ENCODE measurements at places on chromosomes 2 and 18.

DNA sequence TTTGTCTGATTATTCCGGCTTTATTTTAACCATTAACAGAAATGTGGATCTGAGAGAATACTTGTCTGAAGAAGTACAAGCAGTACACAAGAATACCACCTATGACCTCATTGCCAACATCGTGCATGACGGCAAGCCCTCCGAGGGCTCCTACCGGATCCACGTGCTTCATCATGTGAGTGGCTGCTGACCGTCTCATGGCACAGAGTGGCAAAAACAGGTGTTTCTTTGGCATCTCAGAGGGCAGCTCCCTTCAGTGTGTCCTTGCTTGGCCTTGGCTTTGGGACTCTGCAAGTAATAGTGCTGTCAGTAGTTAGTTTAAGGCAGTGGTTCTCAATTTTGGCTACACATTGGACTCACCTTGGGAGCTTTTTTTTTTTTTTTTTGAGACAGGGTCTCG, 23.1 kb downstream of the SFTPB start:
- DNase-seq, result no peak

DNA sequence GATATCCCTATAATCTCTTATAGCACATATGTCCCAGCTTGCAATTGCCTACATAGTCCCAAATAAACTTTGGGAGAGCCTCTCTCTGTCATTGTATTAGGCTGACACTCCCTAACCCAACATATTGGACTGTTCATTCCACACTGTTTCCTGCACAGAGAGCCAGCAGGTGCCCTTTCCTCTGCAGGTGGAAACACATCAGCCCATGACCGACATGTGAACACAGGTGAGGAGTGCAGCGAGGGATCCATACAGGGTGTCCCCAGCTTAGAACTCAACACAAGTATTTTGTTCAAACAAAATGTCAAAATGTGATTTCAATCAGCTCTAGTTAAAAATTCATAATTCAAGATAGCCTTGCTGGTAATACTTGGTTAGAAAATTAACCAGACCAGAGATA, 49.9 kb upstream of the TPO start:
- no peak for DNase-seq

DNA sequence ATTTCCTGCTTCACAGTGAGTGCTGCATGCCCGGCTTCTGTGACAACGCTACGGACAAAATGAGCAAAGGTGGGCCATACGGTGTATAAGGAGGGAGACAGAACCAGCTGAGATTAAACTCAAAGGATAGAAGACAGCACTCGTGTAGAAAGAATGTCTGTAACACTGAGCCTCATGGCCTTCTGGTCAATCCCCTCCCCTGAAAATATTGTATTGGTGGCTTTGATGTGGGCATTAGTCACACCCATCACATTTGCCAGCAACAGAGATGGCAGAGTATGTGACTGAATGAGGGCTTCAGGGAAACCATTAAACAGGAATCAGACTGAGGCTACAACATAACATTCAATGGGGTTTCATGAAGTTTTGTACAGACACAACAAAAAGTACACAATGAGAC, 287.8 kb upstream of the CCDC68 start:
- DNase-seq, result no peak

GRCh38 chr2:203361922-203362321, 33.7 kb downstream of the ABI2 start:
- no peak for DNase-seq

DNA sequence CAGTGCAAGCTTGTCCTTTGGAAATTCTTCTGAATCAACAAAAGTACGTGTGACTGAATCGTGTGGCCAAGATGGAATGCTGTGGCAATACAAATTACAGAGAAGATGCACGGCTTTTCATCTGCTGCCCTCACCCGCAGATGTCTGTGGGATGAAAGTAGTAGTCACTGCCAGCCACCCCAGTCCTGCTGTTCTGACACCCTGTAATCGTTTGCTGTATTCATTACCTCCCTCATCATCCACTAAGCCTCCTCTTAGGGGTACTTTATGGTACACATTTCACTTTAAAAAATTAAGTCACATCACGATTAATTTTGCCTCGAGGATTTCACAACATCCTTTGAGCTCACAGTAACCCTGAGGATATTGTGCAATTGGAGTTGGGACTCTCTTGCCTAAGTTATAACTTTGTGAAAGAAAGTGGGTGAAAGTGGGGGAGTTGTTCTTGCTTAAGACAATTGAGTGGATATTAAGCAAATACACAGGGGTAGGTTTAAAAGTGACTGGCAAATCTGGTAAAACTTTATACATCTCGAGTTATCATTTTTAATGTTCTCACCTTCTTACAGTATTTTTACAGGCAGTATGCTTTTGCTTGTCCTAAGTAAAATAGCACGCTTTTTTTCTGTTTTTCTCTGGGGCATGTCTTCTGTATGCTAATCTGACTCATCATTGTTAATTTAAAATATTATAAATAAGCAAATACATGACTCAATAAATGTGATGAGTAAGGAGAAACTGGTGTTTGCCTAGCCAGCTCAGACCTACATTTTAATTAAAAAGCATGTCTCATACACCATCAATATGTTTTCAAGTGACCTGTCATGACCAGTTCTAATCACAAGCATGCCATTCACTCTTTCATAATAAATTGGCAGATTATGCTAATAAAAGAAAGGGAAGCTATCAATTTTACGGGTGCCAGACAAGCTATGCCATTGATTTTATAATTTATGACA, 680.9 kb downstream of the IRS1 start:
- DNase-seq, result no peak
